B cell (primary cell): ENCODE measurements at places on chromosomes 5 and 9. TPM values are rescaled to one million over a fixed set of nuclear protein-coding genes. Genes with fewer than 3 reads are reported as not detected.
A peak's percentile ranks its signal among the peaks of the same experiment; 100 is the strongest.

- peak; percentile 35 for DNase-seq
Observed at GRCh38 chr9:121943463-121943862, 149.6 kb downstream of the TTLL11 start.

- DNase-seq, result no peak
Observed at GRCh38 chr9:38417003-38417945, 7.0 kb downstream of the IGFBPL1 start.

- DNase-seq, result no peak
Observed at GRCh38 chr5:134878403-134878802, 4.2 kb downstream of the TXNDC15 start.

- no peak for DNase-seq
Observed at GRCh38 chr5:176725521-176726280, 78.4 kb downstream of the TSPAN17 start.

DNA sequence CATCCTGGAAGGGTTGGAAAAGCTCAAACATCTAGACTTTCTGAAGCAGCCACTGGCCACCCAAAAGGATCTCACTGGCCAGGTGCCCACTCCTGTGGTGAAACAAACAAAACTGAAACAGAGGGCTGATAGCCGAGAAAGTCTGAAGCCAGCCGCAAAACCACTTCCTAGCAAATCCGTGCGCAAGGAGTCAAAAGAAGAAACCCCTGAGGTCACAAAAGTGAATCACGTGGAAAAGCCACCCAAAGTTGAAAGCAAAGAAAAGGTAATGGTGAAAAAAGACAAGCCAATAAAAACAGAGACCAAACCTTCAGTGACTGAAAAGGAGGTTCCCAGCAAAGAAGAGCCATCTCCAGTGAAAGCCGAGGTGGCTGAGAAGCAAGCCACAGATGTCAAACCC is 87.6 kb downstream of the MAP1B start:
- peak; percentile 21 for DNase-seq

DNA sequence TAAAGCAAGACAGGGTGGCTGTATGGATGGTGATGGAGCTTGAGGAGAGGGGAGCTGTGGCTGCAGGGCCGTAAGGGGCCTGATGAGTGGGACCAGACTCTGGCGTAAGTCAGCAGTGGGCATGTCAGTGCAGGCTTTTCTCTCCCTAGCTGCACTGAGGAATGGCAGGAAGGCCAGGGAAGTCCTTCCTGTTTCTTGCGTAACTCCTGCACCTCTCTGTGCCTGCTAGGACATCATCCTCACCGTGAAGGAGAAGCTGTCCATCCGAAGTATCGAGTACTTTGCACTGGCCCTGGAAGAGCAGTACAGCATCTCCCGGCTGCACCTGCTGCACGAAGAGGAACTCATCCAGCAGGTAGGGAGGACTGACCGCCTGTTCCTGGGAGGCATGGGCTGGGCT is 24.1 kb upstream of the TRMT10B start:
- no peak for DNase-seq

GRCh38 chr5:171770153-171770552 is 15.5 kb upstream of the SMIM23 start:
- DNase-seq, result no peak

DNA sequence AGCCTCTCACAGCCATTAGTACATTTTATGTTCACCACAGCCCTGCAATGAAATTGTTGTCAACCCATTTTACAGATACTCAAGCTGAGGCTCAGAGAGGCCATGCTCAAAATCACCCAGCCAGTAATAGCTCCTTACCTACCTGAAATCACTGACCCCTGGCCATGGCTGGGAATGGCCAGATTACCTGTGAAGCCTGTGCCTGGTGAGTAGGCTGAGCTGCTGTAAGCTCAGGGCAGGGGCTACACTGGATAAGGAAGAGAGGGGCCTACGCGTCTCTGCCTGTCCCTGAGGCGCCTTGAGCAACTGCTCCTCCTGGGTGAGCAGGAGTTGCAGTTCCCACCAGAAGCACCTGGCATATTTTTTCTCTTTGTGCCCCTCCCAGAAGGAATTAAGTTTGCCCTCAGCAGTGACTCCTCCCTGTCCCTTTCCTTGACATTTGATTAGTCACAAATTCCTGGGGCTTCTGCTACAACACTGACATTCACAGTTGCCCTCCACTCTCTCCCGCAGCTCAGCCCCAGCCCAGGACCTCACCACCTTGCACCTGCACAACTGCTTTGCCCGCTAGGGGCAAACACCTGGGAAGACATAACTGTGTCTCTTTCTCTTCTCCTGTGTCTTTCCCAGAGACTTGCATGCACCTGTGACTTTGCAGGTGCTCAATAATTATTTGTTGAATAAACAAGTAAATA is 5.7 kb downstream of the CLTB start:
- DNase-seq, result no peak

DNA sequence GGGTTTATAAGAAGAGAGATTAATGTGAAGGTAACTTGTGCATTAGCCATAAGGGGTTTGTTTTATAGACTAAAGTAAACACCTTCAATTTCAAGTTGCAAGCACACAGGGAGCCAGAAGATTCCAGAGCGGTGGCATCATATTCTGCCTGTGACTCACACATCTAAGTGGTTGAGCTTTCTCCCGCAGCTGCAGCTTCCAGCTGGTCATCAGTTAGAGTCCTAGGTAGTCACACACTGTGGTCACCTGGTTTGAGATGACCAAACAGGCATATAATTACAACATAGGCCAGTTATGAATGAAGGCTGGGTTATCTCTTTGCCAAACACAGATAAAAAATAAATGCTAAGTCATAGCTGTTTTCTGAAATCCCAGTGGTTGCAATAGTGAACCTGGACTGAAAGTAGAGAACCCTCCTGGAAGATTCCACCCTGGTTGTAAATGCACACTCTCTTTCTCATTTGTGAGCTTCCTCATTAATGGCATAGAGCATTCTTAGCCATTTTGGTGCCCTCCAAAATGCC is 171.3 kb downstream of the GDNF start:
- DNase-seq, result no peak

GRCh38 chr9:71147368-71147767 is 25.9 kb upstream of the TRPM3 start:
- no peak for DNase-seq

DNA sequence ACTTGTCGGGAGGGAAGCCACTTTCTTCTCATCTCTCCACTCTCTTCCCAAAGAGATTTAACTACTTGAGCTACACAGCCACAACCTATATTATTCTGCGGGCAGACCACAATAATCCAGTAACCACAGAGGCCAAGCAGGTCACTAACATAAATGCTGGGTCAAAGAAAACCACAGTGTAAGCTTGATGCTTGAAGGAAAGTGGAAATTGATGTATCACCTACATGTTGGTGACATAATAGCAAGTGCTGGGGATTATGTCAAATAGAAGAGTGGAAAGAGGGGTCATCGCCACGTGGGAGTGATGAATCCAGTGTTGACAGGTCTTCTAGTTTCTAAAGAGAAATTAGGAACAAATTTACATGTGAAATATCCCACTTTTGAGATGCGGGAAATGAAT is 40.9 kb downstream of the RFK start:
- DNase-seq, result no peak

- DNase-seq, result no peak
Observed at GRCh38 chr5:77102549-77102948, 15.5 kb upstream of the ZBED3 start.

GRCh38 chr5:55231029-55231918 is 2.1 kb downstream of the CCNO start:
- DNase-seq, result peak; percentile 65

- no peak for DNase-seq
Observed at GRCh38 chr5:116343961-116344360, 230.7 kb downstream of the SEMA6A start.

The MYORG gene
- 0.25 and 0.27 TPM in 2 replicates for polyA plus RNA-seq

The TAF11L12 gene
- not detected in 2 replicates for polyA plus RNA-seq

The IL3 gene
- polyA plus RNA-seq, result not detected in 2 replicates

The QSOX2 gene
- polyA plus RNA-seq, result 62.9 and 85.0 TPM in 2 replicates

The ALDH7A1 gene
- polyA plus RNA-seq, result 0.78 and 1.3 TPM in 2 replicates

The IRX4 gene
- polyA plus RNA-seq, result not detected in 2 replicates

The LCNL1 gene
- 0.06 TPM in 1 of 2 replicates, not detected in the other for polyA plus RNA-seq

The SPATA31C1 gene
- polyA plus RNA-seq, result not detected in 2 replicates
